Karpas-422 (cell line): ENCODE measurements at places on chromosomes 4 and X. TPM values are rescaled to one million over a fixed set of nuclear protein-coding genes. Genes with fewer than 3 reads are reported as not detected.

BBS12 gene
- 1.2 and 2.0 TPM in 2 replicates for total RNA-seq

MAGEA11 gene
- total RNA-seq: not detected in 2 replicates

GRCh38 chr4:126888968-126889367 is 743.8 kb upstream of the INTU start:
- no peak for DNase-seq
- H3K4me3 ChIP-seq: no peak overlapping the region
- H3K27me3 ChIP-seq: no peaks in the 10 kb centered on the region
- H3K4me1 ChIP-seq: no peaks in the 10 kb centered on the region
- no peak overlapping the region for H3K27ac ChIP-seq

- no peak overlapping the region for H3K27ac ChIP-seq
- H3K4me3 ChIP-seq: no peak overlapping the region
- no peaks in the 10 kb centered on the region for H3K36me3 ChIP-seq
Measured at GRCh38 chr4:24141836-24142235, 252.0 kb upstream of the PPARGC1A start.

DNA sequence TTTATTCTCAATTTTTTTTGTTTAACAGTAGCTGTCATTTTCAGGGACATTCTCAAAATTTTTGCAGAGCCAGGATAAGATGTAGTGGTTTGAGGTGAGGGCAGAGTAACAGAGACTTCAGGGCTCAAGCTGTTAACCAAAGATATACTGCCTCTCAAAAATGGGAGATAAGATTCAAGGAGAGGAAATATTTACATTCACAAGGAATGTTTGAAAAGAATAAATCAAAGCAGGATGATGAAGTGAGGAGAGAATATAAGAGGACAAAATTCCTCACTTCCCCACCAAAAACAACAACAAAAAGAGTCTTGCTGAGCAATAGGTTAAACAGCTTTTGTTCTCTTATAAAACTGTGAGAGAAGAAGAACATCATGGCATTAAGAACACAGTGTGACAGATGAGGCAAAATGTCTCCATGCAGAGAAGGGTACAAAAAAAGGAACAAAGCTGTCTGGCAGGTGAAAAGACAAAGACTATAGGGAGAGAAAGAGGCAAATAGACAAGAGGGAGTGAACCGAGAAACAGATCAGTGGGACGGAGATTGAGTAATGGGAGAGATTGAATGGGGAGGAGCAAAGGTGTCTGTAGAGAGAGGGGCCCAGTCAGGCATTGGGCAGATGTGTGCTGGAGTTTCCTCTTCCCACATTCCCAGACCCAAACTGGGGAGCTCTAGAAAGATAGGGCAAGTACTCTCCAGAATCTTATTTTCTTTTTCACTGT is 106.1 kb upstream of the TMEM150C start:
- H3K27ac ChIP-seq: no peak overlapping the region
- no peak overlapping the region for H3K4me3 ChIP-seq
- H3K4me1 ChIP-seq: no peaks in the 10 kb centered on the region
- no peak for DNase-seq
